ENCODE measurements at places on chromosomes 3 and 15.

GRCh38 chr3:179021119-179021903 is 50.3 kb downstream of the ZMAT3 start:
- no peak for DNase-seq

- no peak for DNase-seq
Measured at GRCh38 chr3:114394551-114394950, 100.7 kb downstream of the TIGIT start.

GRCh38 chr3:78724859-78725258 is 1042.9 kb downstream of the ROBO1 start:
- DNase-seq, result no peak

GRCh38 chr3:50338965-50339364 is 1.7 kb downstream of the RASSF1 start:
- DNase-seq, result no peak

- DNase-seq, result no peak
Measured at GRCh38 chr15:73758461-73758860, 5.3 kb upstream of the INSYN1 start.

GRCh38 chr3:122679882-122680474 is 661 bp upstream of the PARP14 start:
- no peak for DNase-seq

DNA sequence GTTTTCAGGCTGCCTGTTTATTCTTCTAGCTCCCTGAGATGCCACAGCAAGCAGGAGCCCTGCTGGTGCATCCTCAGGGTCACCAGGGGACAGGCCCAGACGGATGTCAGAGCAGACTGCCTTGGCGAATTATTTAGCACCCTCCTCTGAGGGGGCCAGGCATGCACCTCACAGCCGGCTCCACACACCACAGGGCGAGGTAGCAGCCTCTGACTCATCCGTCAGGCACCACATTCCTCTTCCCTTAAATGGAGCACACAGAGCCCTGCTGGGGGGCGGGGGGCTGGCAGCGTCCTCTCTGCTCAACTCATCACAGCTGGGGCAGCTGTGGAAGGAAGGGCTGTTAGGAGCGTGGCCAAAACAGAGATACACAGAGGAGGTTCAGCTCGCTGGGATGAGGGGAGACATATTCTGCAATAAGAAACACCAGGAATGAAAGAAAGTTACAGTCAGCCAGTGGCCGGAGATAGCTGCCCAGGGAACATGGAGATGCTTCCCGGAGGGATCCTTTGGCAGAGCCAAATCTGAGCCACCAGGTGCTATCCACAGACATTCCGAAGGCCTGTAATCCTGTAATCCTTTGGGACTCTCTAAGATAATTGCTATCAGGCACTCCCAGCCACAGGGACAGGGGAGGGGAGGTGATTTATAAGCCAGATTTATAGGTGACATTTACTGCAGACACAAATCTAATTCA is 13.9 kb upstream of the PRICKLE2 start:
- DNase-seq, result no peak

GRCh38 chr15:62622775-62623174 is 419.8 kb upstream of the TPM1 start:
- DNase-seq, result no peak

DNA sequence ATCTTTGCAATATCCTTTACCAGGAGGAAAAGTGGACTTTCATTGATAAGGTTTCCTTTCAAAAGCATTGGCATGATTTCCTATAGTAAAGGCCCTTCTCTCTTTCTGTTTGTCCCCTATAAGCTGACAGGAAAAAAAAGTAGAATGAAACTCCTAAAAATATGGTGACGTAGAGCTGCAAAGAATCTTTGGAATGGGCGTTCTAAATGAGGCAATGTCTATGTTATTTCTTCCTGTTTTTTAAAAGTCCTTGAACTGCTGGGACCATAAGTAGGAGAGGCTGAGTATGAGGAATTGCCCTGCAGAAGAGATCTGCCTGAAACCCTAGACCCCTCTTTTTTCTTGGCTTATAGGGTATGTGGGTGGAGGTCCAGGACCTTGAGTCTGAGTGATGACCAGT is 17.2 kb downstream of the ST3GAL6 start:
- DNase-seq, result no peak

GRCh38 chr15:32802286-32802936 is 84.6 kb downstream of the GREM1 start:
- DNase-seq, result no peak

Measured in stimulated activated CD4-positive, alpha-beta T cell treated with anti-CD3 and anti-CD28 coated beads, Interleukin-4, amount 100 ng/mL, for 24 hours (primary cell).